ENCODE measurements at places on chromosomes 11 and 22. TPM values are rescaled to one million over a fixed set of nuclear protein-coding genes. Genes with fewer than 3 reads are reported as not detected.

GRCh38 chr11:28017816-28018215, 90.1 kb downstream of the KIF18A start:
- DNase-seq, result peak; percentile 49

DNA sequence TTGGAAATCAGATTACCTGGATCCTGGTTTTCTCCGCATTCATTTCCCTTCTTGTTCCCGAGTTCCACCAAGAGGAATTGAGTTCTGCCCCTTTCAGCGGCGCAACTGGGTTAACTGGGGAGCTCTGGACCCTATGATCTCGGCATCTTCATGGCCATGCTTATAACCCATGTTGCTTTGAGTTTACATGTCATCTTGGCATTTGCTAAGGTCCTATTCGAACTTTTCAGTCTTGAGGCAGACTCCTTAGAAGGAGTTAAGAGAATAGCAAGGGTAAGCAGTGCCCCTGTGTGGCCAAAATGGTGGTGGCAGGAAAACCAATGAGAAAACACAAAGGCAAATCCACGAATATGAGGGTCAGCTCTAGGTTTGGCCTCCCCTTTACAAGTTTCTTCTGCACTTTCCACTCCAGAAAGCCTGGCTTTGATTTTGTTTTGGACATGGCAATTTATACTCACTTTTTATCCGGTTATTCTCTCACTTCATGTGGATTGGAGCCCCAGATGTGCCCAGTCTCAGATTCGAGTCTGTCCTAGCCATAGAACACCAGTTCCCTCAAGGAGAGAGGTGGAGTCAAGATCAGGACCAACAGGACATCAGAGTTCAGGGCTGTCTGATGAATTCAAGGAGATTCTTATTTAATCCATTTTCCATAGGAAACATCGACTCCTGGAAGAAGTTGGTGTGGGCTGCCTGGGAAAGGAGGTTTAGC, 55.3 kb upstream of the FBXO3 start:
- DNase-seq, result peak; percentile 83

GTSE1 gene
- 3.6 TPM for polyA plus RNA-seq

ZNF408 gene
- 4.2 TPM for polyA plus RNA-seq

DNA sequence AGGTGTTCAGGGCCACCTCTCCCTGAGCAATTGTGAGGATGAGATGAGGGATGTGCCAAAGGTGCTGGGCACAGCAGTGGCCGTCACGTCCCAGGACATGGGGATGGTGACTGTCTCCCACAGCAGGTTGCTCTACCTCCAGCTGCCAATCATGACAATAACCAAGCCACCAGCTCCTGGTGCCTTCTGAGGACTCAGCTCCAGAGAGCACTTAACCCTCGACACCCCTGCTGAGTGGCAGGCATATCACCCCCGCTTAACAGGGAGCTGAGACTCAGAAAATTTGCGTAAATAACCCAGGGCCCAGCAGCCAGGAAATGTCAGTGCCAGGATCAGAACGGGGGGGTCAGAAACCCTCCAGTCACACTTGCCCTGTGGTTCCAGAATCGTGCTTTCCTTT, 8.4 kb upstream of the PNPLA5 start:
- no peak for DNase-seq

GRCh38 chr11:44134625-44135024, 39.1 kb downstream of the EXT2 start:
- no peak for DNase-seq

C11orf54 gene
- 29.0 TPM for polyA plus RNA-seq

DNA sequence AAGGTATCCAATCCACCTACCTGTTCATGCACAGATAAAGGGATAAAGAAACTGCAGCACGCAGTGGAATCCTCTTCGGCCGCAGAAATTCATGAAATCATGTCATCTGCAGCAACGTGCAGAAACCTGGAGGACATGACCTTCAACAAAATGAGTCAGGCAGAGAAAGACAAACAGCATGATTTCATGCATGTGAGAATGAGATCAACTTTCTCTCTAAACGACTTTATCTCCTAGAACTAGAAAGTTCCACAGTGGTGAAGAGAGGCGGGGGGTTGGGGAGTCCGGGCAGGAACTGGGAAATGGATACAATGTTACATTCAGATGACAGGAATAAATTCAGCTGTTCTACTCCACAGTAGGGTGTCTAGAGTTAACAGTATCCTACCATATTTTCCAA, 9.9 kb downstream of the RGL4 start:
- no peak for DNase-seq

DNA sequence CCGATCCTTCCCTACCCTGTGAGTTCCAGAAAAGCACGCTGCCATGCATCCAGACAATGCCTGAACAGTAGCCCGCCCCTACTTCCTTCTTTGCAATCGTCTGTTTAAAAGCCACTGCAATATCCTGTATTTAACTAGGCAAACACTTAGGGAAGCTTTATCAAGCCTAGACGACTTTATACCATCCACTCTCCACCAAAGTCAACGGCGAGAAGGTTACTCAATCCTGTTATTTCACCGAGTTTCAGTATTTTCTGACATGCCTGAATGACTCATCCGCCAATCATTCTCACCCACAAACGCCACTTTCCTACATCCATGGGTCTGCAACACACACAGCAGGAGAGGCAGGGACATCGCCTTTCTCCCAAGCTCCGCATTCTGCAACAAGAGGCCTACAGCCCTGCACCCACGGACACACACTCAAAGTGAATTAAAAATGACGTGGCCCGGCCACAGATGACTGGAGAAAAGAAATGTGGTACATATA, 9.3 kb downstream of the CELSR1 start:
- DNase-seq, result peak; percentile 91

BCL2L13 gene
- 56.9 TPM for polyA plus RNA-seq

GRCh38 chr11:30322191-30322590, 713 bp upstream of the ARL14EP start:
- DNase-seq, result no peak

DNA sequence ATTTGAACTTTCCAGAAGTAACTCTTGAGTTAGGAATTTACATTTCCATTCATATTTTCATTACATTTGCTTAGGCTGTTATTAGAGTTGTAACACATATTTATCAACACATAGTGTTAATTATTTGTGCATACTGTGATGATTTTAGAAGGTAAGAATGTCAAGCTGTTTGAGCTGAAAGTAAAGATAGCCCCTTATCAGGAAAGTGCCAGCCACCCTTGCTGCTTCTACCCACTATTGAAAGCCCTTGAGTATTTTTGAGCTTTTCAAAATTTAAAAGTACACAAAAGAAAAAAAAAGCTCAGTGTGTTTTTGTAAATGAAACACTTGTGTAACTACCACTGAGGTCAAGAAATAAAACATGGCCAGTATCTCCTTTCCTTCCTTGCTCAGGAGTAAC, 8.0 kb downstream of the APLP2 start:
- no peak for DNase-seq

ARHGAP8 gene
- polyA plus RNA-seq, result not detected

GRCh38 chr11:61800331-61801281, 7.9 kb downstream of the FEN1 start:
- no peak for DNase-seq

GRCh38 chr11:44338026-44338425, 28.1 kb upstream of the ALX4 start:
- DNase-seq, result no peak

DNA sequence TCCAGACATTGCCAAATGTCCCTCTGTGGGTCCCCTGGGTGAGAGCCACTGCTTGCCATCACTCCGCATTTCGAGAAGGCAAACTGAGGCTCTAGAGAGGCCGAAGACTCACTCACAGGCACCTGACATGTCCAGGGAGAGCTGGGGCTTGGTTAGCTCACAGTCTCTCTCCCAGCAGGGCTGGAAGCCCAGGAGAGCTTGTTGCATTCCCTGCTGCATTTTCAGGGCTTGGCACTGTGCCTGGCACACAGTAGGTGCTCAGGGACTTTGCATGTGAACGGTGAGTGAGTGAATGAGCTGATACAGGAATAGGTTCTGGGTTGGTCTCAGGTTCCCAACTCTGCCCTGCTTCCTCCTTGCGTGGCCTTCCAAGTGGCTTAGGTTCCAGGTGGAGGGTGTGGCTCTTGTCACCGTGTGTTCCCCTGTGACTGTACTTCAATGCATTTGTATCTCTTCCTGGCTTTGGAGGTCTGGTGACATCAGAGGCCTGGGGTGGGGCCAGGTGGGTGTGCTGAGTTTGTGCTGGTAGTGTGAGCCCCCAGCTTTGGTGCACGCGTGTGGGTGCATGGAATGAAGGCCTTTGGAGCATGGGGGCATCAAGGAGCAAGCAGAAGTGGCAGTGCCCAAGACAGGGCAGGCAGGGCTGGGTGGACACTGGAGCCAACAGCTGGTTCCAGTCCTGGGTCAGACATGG, 18.4 kb upstream of the SMIM38 start:
- DNase-seq, result no peak

PTPRCAP gene
- polyA plus RNA-seq, result 0.05 TPM

DNA sequence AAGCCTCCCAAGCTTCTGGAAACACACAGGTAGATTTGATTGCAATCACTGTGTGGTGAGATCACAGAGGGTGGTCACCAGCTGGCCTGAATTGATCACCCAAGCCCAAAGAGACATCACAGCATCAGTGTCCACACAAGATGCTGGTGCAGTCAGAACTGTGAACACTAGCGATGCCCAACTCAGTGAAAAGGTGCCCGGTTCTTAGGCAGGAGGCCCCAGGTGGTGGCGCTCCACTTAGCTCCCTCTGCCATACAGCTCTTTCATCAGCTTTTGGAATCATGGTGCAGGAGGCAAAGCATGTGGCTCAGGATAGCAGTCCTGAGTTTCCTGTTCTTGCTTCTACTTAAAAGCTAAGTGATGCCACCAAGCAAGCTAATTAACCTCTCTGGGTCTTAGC, 11.1 kb downstream of the DGCR2 start:
- no peak for DNase-seq

GRCh38 chr11:57150454-57150917, 31.3 kb upstream of the LRRC55 start:
- peak; percentile 44 for DNase-seq

PRDX5 gene
- 431 TPM for polyA plus RNA-seq

TSPAN4 gene
- polyA plus RNA-seq, result 133 TPM

- peak; percentile 32 for DNase-seq
Measured at GRCh38 chr22:25402501-25403283, 161.8 kb upstream of the GRK3 start.

DNA sequence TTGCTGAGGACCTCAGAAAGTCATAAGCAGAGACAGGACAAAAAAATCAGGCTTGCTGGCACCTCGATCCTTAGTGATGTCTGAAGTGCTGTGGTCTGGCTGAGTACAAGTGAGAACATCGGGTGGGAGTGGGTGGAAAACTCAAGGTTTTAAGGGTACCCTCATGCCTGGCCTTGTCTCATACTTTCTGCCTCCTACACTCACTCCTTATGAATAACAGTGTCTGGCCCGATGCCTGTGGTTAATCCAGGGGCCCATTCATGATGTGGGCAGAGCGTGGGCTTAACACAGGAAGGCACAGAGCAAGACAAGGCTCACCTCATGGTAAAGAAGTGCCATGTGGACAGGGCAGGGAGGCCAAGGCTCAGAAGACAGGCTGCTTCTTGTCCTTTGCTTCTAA, 11.0 kb upstream of the UCP3 start:
- no peak for DNase-seq

GRCh38 chr11:115656669-115657068, 152.5 kb upstream of the CADM1 start:
- DNase-seq, result no peak

ZNF280B gene
- polyA plus RNA-seq, result 0.81 TPM

- DNase-seq, result no peak
Measured at GRCh38 chr11:57453543-57454177, 6.7 kb upstream of the RTN4RL2 start.

TMEM86A gene
- 0.21 TPM for polyA plus RNA-seq

GRCh38 chr11:79686703-79687419, 246.0 kb upstream of the TENM4 start:
- DNase-seq, result no peak

DNA sequence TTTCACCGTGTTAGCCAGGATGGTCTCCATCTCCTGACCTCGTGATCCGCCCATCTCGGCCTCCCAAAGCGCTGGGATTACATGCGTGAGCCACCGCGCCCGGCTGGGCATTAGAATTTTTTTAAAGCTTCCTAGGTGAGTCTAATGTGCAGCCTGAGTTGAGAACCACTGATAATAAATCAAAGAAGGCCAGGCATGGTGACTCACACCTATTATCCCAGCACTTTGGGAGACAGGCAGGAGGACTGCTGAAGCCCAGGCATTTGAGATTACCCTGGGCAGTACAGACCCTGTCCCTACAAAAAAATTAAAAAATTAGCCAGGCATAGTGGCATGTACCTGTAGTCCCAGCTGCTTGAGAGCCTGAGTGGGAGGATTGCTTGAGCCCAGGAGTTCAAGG, 13.7 kb downstream of the MEI1 start:
- no peak for DNase-seq

DNA sequence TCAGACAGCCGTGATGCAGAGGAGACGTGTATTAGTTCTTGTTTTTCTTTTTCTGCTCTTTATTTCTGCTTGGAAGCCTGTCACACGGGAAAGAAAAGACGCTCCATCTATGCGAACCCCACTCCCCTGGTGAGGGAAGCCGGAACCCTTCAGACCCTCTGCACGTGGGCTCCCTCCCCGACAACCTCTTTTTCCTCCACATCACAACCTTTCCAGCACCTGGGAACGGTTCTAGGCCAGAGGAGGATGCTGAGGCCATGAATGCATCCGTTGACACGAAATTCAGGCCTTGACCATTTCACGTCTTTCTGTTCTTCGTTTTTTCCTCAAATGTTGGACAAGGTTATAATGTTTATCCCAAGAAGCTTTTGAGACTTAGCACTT, 85.3 kb upstream of the WNT7B start:
- no peak for DNase-seq

LMO2 gene
- polyA plus RNA-seq, result 0.15 TPM

ALDH3B1 gene
- 19.1 TPM for polyA plus RNA-seq

OR4C46 gene
- polyA plus RNA-seq, result not detected

OR8D1 gene
- not detected for polyA plus RNA-seq

- peak; percentile 16 for DNase-seq
Measured at GRCh38 chr22:20624161-20624616, 116.8 kb downstream of the MED15 start.

TRIM51 gene
- polyA plus RNA-seq, result not detected

BIK gene
- polyA plus RNA-seq, result not detected

DNA sequence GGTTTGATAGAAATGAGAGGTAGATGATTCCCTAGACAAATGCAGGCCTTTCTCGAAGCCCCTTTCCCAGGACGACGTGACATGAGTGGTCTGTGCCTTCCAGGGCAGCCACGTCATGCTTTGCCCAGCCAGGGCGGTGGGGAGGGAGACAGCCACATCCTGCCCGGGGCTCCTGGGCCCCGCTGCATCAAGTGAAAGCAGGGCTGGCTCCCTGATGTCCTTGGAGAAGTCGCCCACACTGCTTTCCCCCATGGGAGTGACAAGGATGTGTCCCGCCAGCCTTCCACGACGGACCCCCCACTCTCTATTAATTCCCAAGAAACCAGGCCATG, 13.2 kb downstream of the PPARA start:
- no peak for DNase-seq

- DNase-seq, result peak; percentile 87
Measured at GRCh38 chr11:68412593-68413475, 47.7 kb upstream of the PPP6R3 start.

- no peak for DNase-seq
Measured at GRCh38 chr11:120898568-120898967, 125.3 kb upstream of the TBCEL start.

GRCh38 chr11:69496631-69497220, 15.3 kb downstream of the LINC01488 start:
- DNase-seq, result no peak

GRCh38 chr11:61549662-61550568, 31.0 kb downstream of the SYT7 start:
- no peak for DNase-seq

All from fibroblast of lung (primary cell).